ENCODE measurements at places on chromosomes 5 and 9. TPM values are rescaled to one million over a fixed set of nuclear protein-coding genes. Genes with fewer than 3 reads are reported as not detected.

Gene SPATA31A3
- not detected for total RNA-seq

- no peak for DNase-seq
These were observed 989 bp upstream of the FBN2 start for GRCh38 chr5:128539038-128539429.

Gene SPAAR
- total RNA-seq, result not detected

GRCh38 chr5:177349362-177349647 lies 2.2 kb downstream of the LMAN2 start:
- DNase-seq, result no peak

DNA sequence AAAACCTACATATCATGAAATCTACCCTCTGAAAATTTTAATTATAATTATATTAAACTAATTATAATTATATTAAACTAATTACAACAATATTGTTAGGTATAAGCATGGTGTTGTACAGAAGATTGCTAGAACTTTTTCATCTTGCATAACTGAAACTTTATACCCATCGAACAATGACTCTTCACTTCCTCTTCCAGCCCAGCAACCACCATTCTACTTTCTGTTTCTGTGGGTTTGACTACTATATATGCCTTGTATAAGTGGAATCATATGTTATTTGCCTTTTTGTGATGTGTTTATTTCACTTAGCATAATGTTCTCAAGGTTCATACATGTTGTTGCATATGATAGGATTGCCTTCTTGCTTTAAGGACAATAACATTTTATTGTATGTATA lies 274.2 kb upstream of the CCNH start:
- DNase-seq, result no peak

GRCh38 chr9:136483589-136484152 lies 831 bp upstream of the SEC16A start:
- peak; percentile 96 for DNase-seq

- DNase-seq, result no peak
These were observed 26.1 kb downstream of the PWWP2A start for GRCh38 chr5:160092960-160093707.

- no peak for DNase-seq
These were observed 257.9 kb downstream of the DOCK8 start for GRCh38 chr9:472479-473075.

DNA sequence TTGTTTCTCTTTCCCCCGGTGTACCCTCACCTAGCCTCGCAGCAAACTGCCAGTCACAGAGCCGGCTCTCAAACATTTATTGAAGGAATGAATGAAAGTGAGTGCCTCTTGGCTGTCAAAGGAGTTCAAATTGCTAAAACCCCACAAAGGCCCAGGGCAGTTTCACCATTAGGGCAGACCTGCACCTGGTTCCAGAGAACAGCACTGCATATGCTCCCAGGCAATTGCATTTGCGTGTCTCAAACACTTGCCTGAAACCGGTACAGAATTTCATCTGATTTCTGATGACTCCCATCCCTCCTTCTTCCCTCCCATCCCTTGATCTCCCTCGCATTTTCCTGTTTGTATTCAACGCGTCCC lies 165.6 kb upstream of the ZNF462 start:
- no peak for DNase-seq

- no peak for DNase-seq
These were observed 108.7 kb downstream of the RGS3 start for GRCh38 chr9:113572076-113572861.

- DNase-seq, result no peak
These were observed 14.2 kb upstream of the CCDC180 start for GRCh38 chr9:97293207-97293721.

DNA sequence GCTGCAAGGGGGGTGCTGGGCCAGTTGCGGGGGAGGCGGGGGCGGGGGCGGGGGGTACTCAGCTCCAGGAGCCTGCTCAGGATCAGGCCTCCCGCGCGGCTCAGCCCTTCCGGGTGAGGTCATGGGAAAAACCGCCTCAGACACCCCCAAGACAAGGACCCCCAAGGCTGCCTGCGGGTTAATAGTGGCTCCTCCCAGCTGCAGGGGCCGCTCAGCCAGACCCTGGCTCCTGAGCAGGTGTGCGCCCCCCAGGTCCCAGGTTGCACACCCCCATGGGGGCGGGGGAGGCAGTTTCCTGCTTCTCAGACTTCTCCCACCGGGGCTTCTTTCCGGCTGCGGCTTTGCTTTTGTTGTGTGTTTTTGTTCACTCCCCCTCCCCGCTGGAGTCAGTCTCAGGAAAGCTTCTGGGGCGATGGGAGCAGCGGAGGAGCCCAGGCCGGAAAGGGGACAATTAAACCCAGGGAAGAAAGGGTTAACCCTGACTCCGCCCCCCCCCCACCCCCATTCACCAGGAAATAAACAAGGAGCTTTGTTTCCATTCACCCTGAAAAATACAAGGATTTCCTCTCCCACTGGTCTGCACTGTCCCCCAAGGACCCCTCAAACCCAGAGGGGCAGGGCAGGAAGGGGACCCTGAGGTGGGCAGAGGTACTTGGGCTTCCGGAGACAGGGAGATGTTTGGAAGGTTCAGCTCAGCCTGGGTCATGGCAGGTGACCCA lies 42.3 kb upstream of the NOTCH1 start:
- no peak for DNase-seq

DNA sequence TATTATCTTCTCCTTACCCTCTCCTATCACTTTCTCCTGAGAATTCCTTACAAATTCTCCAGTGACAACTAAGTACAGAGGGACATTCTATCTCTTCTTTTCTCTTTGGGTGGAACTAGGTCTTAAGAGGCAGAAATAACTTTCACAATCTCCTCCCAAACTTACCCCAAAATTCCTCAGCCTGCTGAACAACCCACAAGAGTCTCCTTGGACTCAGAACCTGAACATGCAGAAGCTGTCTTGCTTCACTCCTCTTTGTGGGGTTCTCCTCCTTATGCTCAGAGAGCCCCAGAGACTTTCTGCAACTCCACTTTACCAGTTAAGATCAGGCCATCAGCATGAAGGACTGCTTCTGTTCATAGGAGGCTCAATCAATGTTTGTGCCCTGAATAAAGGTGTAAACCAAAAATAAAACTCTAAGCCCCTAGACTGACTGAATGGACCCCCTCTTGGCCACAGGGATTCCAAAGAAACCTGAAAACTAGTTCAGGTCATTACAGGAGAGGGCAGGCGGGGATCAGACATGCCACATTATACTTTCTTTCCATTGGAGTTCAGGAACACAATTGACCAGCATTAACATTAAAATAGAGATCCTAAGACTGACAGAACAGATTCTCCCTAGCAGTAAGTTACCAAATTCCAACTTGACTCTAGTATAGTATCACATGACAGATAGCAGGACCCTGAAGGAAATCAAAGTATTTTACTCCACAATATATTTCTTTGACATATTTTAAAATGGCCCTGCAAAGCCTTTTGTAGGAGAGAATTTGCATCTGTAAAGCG lies 179.7 kb upstream of the FBXL17 start:
- DNase-seq, result no peak

DNA sequence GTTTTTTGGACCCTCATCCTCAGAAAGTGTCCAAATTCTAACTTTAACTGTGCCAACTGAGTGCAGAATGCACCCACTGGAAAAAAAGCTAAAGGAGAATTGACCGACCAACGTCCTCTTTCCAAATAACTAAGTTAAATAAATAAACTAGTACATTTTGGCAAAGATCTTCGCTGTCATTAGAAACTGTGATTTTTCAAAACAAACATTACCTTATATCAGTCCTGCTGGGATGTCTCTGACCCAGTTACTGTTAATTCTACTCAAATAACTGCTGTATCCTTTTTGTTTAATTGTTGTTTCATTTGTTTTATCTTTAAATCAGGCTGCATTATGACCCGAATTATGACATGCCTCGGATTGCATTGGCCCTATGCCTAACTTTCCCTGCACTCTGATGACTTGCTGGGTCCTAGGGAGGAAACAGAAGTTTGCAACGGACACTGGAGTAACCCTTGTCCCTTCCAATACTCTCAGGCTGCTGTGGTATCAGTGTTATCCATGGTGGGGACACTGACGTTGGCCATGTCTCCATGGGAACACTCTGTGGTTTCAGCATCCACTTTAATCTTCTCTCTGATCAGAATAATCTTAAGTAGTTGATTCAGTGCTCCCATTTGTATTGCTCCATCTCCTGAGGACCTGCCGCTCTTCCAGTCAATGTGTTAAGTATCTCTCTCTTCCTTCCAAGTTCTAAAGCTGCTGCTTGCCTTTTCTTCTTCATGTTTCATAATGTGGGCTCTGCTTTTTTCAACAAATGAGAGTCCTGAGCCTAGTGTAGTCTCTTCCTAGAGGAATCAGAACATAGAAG lies 11.1 kb upstream of the IFNA5 start:
- DNase-seq, result no peak

- peak; percentile 15 for DNase-seq
These were observed 51.6 kb downstream of the AHRR start for GRCh38 chr5:372996-373709.

DNA sequence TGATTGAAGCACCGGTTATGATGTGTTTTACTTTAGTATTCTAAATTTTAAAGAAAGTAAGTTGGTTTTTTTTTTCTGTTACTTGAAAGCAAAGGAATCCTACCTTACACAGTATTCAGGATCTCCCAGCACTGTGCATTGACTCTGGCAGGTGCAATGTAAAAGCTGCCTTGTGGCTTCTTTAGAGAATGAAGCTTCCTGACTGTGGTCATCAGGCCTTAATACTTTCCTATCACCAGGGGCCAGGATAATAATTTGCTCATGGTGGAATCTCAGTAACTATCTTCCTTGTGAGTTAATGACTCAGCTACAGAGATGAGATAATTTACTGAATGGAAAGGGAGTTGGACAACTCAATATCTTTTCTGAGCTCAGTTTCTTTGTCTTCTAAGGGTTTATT lies 435.5 kb upstream of the ZNF608 start:
- no peak for DNase-seq

Gene OLFML2A
- total RNA-seq, result not detected

Gene TRIO
- total RNA-seq, result 6.0 TPM

GRCh38 chr5:153373130-153373498 lies 117.4 kb upstream of the GRIA1 start:
- DNase-seq, result no peak

DNA sequence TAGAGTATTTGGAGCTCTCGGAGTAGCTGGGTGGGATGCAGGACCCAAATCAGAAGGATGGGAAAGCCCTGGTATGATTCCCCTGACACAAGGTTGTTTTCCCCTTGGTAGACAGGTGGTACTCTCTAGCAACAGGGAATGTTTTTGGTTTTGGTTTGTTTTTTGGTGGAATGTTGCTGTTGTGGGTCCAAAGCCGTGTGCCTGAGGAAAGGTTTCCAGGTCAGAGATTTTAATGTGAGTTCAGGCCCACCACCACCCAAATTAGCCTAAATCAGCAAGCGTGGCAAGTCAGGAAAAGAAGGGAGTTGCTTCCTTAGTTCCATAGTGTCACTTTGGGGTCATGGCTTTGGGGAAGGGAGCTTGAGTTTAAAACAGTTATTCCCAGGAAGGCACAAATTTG lies 385.5 kb downstream of the RAB3C start:
- DNase-seq, result no peak

DNA sequence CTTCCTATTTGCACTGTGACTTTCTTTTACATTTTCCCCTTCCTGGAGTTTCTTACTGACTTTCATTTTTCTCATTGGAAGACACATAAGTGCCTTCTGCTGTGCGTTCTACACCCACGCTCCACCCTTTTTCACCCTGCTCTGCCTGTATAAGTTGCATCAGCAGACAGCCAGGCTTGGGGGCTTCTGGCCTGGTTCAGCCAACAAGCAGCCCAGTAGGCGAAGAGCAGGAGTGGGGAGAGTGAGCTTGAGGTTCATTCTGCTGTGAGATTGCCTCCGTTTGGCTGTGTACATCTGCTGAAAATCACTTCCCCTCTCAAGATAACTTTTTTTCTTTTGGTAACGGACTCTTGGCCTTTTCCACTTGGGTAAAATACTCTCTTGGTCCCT lies 38.4 kb downstream of the RASGRF2 start:
- peak; percentile 54 for DNase-seq

- DNase-seq, result no peak
These were observed 163.1 kb downstream of the SEC61B start for GRCh38 chr9:99385215-99385614.

DNA sequence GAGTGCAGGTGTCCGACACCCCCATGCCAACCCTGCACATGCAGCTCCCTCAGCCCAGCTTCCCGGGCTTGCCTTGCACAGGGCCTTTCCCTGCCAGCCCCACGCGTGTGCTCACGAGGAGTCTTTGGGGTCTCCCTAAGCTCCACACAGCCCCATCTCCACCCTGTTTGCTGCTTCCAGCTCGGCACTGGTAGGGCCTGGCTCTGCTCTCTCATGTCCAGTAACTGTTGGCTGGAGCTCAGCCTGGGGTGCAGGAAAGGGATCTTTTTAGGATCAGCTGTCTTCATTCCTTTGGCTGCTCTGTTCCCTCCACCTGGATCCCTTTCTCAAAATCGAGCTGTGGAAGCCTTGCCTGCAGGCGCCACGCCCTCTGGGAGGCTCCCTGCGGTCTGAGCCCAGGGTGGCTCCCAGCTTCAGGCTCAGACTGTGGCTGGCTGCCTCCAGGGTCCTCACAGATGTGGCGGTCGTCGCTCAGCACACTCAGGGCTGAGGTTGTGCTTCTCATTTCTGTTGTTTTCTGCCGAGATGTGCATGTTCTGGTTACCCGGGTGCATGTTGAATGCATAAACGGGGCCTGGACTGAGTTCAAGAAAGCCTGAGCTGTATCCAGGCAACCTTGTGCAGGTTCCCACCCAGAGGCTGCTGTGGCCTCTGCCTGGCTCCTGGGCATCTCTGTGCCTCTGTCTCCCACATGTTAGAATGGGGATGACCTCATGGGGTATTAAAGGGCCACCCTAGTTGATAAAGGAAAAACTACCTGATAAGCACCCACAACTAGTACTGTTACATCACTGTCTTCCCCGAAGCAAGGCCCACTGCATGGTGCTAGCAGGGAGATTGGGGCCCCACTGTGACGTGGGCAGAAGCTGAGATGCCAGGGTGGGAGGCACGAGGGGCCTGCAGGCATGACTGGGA lies 4.3 kb downstream of the CACNA1B start:
- DNase-seq, result no peak

GRCh38 chr5:133783481-133783880 lies 171.1 kb upstream of the FSTL4 start:
- DNase-seq, result peak; percentile 52

Measured in activated CD4-positive, alpha-beta memory T cell treated with anti-CD3 and anti-CD28 coated beads for 36 hours (primary cell).